Brain microvascular endothelial cell (primary cell): ENCODE measurements at places on chromosomes 16 and 17.

GRCh38 chr16:56647641-56648431 lies 3.9 kb upstream of the MT1B start:
- DNase-seq: no peak

GRCh38 chr16:49944221-49944620 lies 80.8 kb upstream of the CNEP1R1 start:
- no peak for DNase-seq

GRCh38 chr16:84482001-84482891 lies 22.2 kb downstream of the MEAK7 start:
- DNase-seq: no peak

GRCh38 chr16:57610611-57611010 lies 17.8 kb upstream of the ADGRG1 start:
- DNase-seq: no peak

GRCh38 chr16:12527071-12527470 lies 276.6 kb downstream of the CPPED1 start:
- no peak for DNase-seq

- no peak for DNase-seq
These were observed 36.5 kb downstream of the CYTH1 start for GRCh38 chr17:78745407-78746088.
